ENCODE measurements at places on chromosomes 3 and 15.

DNA sequence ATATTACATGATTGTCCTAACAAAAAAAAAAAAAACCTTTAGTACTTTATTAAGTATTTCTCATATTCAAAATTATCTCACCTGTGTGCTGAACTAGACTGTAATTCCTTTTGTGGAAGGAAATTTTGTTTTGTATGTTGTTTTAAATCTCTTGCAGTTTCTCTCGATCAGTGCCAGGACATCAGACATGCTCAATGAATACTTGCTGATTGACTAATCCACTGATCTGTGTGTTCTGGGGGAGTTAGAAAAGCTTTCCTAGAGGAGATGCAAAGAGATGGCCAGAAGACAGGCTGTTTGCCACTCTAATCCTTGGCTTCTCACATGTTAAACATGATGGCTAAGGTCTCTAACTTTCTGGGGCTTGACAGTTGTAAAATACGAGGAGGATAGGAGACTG lies 233.3 kb upstream of the NR2E3 start:
- DNase-seq, result no peak

- no peak for DNase-seq
Observed at GRCh38 chr3:73586628-73587027, 38.1 kb downstream of the PDZRN3 start.

DNA sequence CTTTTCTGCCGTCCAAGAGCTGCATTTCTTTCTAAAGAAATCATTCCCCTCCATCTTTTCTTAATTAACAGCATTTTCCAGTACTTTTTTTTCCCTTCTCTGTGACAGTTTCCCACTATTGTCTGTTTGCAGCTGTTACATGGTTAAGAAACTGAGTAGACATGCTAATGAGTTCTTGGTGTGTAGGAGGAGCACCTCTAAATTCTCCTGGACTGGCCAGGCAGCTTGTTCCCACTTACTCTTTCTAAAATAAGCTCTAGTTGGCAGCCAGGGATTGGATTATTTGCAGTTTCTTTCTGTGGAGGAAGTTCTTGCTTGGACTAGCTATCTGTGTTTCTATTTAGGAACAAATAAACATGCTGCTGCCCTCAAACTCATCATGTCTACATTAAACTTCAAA lies 235.1 kb upstream of the GAP43 start:
- DNase-seq, result no peak

DNA sequence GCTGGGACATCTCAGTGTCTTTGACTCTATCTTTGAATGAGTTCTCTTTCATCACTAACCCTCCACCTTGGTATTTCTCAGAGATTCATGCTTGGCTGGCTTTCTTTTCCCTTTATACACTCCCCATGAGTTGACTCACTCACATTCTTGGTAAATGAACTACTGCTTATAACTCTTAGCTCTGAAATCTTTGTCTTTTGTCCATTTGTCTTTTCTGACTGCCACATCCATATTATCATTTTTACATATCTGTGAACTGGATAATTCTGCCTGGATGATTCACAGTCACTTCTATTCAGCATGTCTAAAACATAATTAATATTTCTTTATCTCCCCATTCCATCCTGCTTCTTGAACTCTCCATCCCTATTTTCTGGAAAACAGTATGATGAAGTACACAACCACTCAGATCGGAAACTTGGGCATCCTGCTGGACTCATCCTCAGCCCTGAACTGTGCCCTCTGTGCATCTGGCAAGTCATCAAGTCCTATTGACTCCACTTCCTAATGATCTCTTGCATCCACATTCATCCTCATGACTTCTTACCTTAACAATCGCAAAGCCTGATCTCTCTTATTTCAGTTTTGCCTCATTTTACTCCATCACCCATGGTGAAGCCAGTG lies 66.9 kb downstream of the KCNAB1 start:
- no peak for DNase-seq

DNA sequence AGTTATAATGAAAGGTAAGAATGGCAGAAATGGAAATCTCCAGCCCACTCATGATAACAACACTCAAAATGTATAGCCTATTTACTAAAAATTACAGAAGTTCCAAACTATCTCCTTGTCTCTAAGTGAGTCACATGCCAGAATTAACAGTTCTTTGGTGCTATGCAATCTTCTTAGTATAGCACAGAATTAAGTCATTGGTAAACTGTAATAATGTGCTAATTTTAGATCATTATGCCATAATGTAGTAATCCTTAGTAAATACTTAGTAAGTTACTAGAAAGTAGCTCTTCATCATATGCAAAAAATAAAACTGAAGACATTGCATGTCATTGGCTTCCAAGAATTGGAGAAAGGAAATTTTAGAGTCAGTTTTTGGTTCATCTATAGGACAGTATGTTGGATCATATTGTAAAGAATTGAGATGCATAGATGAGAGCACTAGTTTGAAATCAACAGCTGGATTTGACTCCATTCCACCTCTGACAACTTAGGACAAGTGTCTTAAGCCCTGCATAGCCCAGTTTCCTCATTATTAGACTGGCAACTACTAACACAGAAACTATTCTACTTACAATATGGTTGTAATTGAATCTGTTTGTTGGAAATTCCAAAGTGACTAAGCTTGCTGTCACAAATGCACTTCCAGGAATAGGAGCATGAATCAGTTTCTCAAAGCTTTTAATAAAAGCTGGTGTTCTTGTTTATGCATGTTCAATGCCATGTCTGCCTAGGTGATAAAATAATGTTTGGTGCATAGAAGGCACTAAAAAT lies 40.1 kb upstream of the CD47 start:
- no peak for DNase-seq

- DNase-seq, result no peak
Observed at GRCh38 chr15:84721371-84721770, 5.4 kb upstream of the SEC11A start.

DNA sequence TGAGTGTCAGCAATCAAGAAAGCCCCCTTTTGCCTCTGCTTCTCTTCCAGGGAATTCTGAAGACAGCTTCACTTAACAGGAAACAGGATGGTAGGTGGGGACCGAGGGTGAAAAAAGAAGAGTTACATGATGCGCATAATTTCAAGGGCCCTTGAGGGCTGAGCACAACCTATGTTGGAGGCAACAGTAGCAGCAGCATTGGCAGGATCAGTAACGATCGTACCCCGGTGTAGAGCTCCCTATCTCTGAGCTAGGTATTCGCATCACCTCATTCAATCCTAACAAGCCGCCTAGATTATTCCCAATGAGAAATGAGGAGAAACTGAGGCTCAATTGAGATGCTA lies 432 bp upstream of the RAD54L2 start:
- peak; percentile 32 for DNase-seq

GRCh38 chr3:177982034-177982433 lies 554.2 kb upstream of the KCNMB2 start:
- DNase-seq, result no peak

DNA sequence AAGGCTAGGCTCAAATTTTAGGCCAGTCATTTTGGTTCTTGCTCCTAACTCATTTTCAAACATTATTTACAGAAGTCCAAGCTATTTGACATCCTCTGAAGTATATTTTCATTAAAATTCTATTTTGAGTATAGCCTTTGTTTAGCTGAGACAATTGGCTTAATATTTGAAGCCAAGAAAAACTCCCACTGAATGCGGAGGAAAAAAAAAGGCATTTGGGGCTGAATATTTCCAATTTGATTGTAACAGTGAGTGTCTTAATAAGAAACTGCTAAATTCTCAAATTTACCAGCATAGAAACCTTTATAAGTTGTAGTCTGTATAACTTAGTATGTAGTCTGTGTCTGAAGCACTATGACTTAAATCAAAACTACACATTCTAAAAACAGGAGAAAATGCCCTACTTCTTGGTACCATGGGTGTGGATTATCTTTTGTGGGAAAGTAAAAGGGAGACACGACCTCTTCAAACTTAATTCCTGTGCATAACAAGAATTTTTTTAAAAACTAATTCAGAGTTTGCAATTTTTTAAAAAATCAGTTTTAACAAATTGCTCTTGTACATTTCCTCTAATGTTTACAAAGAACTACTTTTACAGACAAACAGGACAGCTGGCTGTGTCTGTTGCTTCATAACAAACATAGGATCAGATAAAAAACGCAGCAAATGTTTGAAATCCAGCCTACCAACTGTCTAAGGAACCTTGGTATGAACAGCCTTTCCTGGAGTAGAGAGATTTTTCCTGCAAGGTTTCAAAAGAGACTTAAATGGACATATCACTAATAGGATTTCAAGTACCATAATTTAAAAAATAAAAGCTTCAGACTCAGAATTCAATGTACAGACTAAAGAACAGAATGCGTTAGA lies 52.7 kb upstream of the LMOD3 start:
- no peak for DNase-seq

GRCh38 chr3:123469323-123469995 lies 20.6 kb upstream of the ADCY5 start:
- DNase-seq, result no peak

GRCh38 chr3:108380128-108380795 lies 83.9 kb downstream of the HHLA2 start:
- DNase-seq, result no peak

DNA sequence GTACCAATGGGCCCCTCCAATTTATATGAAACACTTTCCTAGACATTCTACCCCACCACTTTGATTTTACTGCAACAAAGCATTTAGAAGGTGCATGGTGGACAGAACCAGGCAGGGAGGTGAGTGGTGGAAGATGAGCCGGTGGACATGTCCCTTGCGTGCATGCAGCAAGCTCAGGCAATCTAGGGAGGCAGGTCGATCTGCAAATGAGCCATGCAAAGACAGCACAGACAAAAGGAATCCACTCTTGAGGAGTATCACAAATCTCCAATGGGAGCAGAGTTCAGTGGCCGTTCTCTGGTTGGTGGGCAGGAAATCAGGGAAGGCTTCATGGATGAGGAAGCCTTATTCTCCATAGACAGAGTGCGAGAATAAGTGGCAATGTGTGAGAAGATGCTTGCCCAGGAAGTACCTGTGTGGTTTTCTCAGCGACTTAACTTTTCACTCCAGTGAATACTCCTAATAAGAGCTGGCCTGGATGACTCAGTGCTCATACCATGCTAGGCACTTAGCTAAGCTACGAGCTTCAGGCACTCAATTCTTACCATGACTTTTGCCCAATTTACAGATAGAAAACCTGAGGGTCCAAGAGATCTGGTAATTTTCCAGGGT lies 152.5 kb downstream of the FOXP1 start:
- no peak for DNase-seq

- DNase-seq, result no peak
Observed at GRCh38 chr3:179513862-179514261, 48.9 kb upstream of the ACTL6A start.

DNA sequence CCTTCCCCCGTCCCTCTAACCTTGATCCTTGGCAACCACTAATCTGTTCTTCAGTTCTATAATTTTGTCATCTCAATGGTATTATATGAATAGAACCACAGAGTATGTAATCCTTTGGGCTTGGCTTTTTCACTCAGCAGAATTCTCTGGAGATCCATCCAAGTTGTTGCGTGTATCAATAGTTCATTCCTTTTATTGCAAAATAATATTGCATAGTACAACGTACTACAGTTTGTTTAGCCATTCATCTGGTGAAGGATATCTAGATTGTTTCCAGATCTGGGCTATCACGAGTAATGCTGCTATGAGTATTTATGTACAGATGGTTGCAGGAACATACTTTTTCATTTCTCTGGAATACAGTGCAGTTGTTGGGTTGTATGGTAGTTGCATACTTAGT lies 76.2 kb downstream of the PLXNA1 start:
- DNase-seq, result no peak

- DNase-seq, result peak; percentile 92
Observed at GRCh38 chr15:88878720-88879184, 16.6 kb downstream of the HAPLN3 start.

- DNase-seq, result no peak
Observed at GRCh38 chr3:67876261-67876660, 221.8 kb upstream of the SUCLG2 start.

DNA sequence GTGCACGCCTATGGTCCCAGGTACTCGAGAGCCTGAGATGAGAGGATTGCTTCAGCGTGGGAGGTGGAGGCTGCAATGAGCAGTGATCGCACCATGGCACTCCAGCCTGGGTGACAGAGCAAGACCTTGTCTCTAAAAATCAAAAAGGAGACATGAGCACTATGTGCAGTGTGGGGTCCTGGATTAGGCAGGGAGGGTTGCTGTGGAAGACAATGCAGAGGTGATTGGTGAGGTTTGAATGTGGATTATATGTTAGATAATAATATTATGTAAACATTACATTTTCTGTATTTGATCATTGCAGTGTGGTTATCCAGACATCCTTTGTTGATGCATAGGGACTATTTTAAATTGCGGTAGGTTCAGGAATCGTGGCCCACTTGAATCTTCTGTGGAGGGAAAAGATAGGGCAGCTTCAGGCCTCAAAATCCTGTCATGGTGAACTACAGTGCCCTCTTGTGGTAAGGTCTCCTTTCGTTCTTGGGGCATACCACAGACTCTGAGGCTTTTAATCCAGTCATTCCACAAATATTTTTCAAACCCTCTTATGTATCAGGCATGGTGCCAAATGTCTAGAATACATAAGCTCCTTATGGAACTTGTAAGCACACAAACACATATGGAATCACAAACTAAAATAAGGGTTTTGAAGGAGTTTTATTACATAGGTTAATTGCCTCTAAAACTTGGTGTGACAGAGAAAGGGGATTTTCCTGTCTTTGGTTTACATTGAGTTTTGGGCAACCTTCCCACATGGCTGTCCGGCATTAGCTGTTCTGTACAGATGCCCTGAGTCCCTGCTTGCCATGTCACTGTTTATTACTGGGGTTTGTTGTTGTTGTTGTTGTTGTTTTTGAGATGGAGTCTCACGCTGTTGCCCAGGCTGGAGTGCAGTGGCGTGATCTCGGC lies 37.7 kb downstream of the GPD1L start:
- DNase-seq, result peak; percentile 54

GRCh38 chr3:53457068-53457467 lies 37.3 kb upstream of the CACNA1D start:
- DNase-seq, result no peak

- DNase-seq, result no peak
Observed at GRCh38 chr3:30691249-30691880, 85.0 kb downstream of the TGFBR2 start.

- DNase-seq, result no peak
Observed at GRCh38 chr3:156769721-156770654, 56.2 kb upstream of the LEKR1 start.

DNA sequence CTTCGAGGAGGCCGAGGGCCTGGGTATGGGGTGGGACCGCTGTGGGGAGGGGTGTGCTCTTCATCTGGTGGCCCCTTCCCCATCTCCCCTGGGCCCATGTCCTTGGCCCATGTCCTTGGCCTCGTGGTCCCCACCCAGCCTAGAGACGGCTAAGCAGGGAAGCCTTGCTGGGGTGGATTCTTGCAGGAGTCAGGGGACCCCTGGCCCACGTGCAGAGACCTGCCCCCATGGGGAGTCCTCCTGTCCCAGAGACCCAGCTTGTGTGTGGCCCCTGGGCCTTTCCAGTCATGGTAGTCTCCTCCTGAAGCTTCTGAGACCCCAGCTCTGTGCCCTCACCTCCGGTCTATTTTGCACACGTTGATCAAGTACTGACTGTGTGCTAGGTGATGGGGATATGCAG lies 97.4 kb downstream of the TBC1D2B start:
- DNase-seq, result no peak

Measured in HuH-7.5 (cell line).